ENCODE measurements at places on chromosomes 2 and 18. TPM values are rescaled to one million over a fixed set of nuclear protein-coding genes. Genes with fewer than 3 reads are reported as not detected.
A peak's percentile ranks its signal among the peaks of the same experiment; 100 is the strongest.

The SRD5A2 gene
- total RNA-seq = not detected

DNA sequence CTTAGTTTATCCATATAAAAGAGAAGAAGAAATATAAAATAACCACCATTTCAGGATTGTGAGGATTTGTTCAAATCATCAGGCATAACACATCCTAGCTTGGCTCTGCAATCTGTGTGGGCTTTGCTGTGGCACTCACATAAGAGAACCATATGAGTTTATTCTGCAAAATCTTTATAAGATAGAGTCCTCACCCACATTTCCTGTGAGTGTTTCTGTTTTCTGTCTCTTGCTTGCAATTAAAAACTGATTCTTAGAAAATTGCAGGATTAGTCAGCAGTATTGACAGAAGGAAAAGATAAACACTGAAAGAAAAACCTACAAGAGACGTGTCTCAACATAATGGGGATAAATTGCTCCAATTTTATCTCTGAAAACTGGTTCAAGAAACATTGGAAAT, 258.5 kb downstream of the RND3 start:
- DNase-seq = peak; percentile 12

DNA sequence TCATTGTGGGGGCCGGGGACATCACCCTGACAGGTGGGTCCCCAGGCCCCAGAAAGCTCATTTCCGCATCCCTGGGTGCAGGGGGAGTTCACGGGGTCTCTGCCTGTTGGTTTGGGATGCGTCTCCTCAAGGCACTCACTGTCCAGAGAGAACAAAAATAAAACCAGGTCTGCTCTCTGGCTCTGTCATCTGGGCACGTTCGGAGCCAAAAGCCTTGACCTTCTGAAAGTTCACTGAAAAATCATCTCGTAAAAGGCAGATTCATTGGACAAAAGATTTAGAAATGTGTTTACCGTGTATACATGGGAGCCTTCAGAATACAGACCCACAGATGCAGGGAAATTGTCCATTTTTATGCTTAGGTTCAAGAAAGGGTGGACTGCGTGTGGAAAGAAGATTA, 26.6 kb downstream of the MLPH start:
- DNase-seq = no peak

DNA sequence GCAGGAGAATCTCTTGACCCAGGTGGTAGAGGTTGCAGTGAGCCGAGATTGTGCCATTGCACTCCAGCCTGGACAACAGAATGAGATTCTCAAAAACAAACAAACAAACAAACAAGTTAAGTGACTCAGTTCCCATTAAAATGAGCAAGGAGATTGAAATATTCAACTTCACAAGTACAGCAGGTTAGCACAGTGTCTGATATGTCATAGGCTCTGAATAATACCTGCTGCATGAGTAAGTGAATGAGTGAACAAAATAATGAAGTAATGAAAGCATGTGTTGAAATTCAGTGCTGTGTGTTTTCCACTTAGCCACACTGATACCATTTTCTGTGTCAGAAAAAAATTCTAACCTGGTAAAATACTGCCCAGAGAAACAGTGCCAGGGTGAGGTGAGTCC, 41.9 kb upstream of the SETBP1 start:
- no peak for DNase-seq

DNA sequence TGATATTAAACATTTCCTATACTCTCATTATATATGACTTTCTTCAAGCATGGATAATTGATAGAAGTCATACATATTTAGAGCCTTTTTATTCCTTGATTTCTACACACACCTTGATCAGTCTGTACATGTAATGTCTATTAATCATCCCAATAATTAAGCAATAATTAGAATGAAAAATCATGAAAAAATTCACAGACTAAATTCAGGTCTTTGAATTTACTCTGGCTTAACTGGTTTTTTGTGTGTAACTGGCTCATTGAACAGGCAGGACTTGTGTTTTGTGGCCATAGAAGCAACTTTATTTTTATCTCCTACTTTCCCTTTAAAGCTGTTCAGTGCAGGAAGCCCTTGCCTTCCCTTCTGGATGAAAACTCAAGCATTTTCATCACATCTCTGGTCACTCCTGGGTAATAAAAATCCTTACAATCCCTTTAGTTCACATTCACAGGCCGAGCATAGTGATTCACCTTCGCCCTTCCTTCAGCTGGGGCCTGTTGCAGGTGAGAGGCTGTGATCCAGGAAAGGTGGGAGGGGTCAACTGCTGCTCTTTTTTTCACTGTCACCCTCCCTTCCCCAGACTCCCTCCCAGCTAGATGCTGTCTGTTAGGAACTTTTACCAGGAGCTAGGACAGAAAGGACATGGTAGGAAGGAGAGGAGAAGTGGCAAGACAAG, 58.0 kb upstream of the ITSN2 start:
- no peak for DNase-seq

The MITD1 gene
- 55.1 TPM for total RNA-seq

- no peak for DNase-seq
These were observed 27.2 kb downstream of the TMEM177 start for GRCh38 chr2:119706221-119706620.

DNA sequence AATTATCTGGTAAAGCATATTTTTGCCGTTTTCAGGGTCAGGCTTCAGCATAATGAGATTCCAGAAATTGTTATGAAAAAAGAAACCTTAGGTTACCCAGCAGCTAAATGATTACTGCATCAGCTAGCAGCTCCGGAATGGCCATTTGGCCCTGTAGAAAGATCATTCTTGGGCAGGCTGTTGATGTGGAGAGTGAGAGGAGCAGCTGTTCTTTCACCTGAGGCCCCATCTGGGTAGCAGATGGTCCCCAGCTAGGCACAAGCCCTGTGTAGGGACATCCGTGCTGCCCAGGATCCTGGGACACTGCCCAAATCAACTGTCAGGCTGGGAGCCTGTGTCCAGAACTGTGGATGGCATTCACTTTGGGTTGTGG, 61.8 kb downstream of the NEDD4L start:
- no peak for DNase-seq

- DNase-seq = no peak
These were observed 41.5 kb downstream of the ODC1 start for GRCh38 chr2:10406491-10407188.

DNA sequence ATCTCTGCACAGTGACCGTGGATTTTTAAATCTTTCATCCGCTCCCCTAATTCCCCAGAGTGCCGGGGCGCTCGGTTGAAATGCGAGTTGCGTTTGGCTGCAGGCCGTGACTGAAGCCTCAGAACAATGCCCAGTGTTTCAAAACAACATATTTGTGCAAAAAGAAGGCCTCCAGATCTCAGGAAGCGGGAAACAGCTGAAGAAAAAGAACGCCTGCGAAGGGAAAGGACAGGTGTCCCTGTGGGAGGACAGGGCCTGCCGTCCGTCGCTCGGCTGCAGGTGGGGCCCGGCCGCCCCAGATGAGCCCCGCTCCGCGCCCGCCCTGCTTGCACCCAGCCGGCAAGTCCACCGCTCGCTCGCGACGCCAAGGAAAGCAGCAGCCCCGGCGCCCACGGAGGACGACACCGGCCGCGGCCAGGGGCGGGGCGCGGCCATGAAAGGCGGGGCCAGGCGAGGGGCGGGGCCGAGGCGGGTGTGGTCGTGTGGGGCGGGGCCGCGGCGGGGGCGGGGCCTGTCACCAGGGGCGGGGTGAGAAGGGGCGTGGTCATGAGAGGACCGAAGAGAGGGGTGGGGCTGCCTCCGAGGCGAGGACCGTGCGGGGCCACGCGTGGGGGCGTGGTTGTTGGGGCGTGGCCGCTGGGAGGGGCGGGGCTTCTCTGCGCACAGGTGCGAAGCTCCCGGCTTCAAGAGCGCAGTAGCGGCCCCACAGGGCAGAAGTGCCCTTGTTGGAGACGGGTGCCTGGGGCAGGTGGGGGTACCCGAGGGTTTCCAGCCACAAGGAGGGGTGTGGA, 17.6 kb upstream of the BOK start:
- DNase-seq = peak; percentile 26

The CCDC148 gene
- total RNA-seq = 0.79 TPM

DNA sequence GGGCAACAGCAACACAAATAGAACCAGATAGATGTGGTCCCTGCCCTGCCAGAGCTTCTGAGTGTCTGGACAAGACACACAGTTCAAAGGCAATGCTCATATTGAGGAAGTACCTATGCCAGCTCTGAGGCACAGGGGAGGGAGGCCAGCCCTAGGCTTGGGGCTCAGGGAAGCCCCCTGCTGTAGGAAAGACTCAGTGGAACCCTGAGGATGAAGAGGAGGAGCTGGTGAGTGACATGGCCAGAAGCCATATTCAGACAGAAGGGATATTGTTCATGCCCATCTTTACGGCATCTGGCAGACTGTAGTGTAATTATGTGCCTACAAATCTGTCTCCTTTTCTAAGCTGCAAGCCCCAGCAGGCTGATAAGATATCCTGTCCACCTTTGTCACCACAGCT, 8.8 kb downstream of the SIGLEC15 start:
- DNase-seq = no peak

- DNase-seq = no peak
These were observed 806.4 kb downstream of the TRIB2 start for GRCh38 chr2:13522917-13523821.

DNA sequence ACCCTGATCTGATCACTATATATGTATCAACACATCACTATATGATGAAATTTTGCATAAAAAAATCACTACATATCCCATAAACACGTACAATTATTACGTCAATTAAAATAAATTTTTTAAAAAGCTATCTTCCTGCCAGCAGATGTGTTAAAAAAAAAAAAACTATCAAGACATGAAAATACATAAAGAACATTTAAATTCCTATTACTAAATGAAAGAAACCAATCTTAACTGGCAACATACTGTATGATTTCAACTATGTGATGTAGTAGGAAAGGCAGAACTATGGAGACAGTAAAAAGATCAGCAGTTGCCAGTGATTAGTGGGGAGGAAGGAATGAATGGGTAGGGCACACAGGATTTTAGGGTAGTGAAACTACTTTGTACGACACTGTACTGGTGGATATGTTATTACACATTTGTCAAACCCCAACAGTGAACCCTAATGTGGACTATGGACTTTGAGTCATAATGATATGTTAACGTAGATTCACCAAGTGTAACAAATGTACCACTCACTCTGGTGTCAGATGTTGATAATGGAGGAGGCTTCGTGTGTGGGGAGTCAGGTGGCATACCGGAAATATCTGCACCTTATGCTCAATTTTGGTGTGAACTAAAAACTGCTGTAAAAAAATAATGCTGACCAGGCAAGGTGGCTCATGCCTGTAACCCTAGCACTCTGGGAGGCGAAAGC, 27.4 kb downstream of the USP34 start:
- DNase-seq = no peak

The CCDC85A gene
- 10.2 TPM for total RNA-seq

The IL36A gene
- not detected for total RNA-seq

The C2orf92 gene
- not detected for total RNA-seq

- DNase-seq = no peak
These were observed 87.6 kb downstream of the SLC8A1 start for GRCh38 chr2:40364151-40364874.

DNA sequence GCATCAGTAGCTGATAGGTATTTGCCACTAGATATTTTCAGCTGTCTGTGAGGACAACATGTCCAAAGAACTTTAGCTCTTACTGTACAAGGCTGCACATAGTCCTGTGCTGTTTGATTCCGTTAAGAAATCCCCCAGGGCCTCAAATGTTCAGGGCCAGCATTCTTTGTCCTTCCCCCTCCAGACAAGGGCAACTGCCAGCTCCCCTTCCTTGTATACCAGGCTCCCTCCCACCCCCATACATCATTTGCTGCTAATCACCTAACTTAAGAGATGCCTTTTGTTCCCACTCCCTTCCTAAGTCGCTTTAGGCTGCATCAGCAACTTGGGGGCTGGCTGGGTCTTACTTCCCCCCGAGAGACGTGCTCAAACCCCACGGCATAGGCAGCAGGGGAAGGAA, 138.7 kb downstream of the CDH20 start:
- no peak for DNase-seq

The INPP1 gene
- 6.6 TPM for total RNA-seq

DNA sequence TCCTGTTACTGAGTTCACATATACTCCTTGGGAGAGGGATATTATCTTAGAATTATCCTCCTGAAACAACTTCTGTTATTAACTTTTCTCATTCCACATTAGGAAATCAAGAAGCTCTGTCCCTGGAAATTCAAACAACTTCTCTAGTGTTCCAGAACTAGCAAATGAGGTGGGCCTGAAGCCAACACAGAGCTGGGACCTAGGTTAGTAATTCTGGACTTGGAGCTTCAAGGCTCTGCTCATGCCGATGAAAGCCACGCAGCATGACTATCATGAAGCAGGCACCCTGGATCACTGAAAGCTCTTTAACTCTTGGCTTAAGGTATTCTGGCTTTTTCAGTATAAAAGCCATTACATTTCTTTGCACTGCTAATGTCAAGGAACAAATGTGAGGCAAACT, 242.7 kb downstream of the TGIF1 start:
- DNase-seq = no peak

The PRKAG3 gene
- total RNA-seq = not detected

DNA sequence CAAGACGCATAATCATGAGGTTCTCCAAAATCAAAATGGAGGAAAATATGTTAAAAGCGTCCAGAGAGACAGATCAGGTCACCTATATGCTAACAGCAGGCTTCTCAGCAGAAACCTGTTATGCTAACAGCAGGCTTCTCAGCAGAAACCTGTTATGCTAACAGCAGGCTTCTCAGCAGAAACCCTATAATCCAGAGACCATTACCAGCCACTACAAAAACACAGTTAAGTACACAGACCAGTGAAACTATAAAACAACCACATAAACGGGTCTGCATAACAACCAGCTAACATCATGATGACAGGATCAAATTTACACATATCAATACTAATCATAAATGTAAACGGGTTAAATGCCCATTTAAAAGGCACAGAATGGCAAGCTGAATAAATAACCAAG, 1548.4 kb upstream of the TMEFF2 start:
- DNase-seq = no peak

DNA sequence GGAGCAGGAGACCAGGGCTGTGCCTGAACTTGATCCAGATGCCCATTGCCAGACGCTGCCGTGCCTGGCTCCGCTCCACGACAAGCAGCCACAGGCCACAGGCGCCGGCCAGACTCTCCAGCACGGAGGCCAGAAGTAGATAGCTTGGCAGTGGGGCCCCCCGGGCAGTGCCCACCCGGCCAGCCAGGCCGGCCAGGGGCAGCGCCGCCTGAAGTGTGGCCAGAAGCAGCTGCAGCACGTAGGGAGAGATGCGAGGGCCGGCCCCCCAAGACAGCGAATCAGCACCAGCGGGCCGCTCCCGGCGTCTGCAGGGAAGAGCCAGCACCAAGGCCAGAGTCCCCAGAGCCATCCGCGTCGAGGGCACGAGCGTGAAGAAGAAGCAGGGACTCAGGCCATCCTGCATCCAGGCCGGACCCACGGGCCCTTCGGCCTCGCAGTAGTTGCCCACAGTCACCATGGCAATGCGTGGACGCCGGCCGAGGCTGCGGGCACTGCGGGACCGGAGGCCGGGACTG, 484 bp downstream of the ABCB6 start:
- peak; percentile 82 for DNase-seq

DNA sequence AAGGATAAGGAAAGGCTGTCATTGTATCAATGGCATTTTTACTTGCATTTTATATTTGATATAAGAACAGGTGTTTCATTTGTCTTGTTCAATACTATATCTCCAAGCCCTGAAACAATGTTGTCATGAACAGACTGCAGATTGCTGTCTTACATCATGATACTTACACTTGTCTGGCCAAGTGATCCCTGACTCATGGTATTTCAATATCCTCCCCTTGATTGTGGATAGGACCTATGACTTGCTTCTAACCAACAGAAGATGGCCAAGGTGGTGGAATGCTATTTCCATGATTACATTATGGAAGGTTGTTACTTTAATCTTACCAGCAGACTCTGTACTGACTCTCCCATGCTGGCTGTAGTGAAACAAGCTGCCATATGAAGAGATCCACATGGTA, 471.1 kb downstream of the CCDC85A start:
- DNase-seq = peak; percentile 42

The DYTN gene
- not detected for total RNA-seq

- no peak for DNase-seq
These were observed 27.7 kb upstream of the TRAPPC8 start for GRCh38 chr18:31970617-31971016.
